ENCODE measurements at places on chromosomes 1 and 21.

DNA sequence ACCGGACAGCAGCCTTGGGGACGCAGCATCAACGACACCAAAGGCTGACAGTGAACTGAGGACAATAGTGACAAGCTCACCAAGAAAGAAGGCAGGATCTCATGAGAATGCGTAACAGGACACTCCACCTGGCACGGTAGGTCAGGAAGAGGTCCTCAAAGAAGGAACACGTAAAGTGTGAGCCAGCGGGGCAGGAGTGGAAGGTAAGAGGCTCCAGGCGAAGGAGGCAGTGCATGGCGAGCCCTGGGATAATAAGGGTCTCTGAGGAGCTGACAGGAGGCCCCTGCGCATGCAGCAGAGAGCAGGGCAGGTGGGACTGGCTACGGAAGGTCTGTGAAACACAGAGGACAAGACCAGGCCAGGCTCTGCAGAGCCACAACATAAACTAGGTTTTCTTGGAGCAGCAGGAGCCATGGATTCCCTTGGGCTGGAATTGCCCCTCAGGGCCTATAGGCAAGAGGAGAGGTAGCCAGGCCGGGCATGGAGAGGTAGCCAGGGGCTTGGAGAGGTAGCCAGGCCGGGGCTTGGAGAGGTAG, 8.2 kb downstream of the LSS start:
- no peak for DNase-seq

DNA sequence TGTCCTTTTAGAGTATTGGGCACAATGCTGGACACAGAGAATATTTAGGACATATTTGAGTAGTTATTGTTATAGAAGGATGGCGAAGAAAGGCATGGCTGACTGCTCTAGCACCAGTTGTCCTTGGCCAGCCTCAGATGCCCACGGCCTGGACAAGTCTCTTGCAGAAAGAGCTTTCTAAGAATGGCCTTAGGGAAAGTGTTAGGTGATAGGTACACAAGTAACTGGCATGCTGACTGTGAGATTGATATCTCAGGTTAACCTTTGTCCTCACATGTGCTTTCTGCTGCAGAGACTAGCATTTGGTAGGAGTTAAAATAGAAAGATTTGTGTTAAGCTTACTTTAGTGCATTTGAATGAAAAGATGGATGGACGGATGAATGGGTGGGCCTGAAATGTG, 10.1 kb downstream of the SFT2D2 start:
- no peak for DNase-seq

DNA sequence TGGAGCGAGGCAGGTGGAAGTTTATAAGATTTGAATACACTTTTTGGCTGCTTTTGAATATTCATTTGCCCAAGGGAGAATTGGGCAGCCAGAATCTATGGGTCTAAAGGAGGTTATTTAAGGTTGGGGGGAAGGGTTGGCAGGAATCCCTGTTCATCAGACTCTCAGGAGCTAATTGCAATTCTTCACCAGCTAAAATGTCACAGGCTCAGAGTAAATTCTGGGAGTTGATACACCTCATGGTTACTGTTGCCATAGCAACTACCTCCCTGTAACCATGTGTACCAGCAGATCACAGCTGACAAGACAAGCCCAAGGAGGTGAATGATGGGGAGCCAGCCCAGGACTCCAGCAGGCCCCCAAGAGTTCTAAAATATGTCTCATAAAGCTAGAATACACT, 75.5 kb downstream of the CAMK2N1 start:
- DNase-seq: no peak

- no peak for DNase-seq
Measured at GRCh38 chr1:186479162-186479561, 18.2 kb upstream of the PDC start.

GRCh38 chr1:70899735-70900134, 147.9 kb downstream of the PTGER3 start:
- no peak for DNase-seq

DNA sequence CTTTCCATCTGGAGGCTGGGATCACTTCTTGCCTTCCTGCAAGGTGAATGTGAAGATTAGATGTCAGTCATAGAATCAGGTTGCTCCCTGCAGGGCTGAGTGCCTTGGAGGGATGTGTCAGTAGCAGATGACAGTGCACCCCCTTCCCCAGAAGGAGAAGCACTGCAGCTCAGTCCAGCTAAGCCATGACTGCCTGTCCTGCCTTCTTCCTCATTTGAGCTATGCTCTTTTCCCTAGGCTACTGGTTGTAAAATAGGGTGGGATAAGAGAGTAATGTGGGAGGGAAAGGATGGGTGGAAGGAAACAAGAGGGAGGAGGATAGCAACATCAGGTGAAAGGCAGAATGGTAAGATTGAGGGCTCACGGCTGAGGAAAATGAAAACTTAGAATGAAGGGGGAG, 11.1 kb upstream of the FABP3 start:
- no peak for DNase-seq

DNA sequence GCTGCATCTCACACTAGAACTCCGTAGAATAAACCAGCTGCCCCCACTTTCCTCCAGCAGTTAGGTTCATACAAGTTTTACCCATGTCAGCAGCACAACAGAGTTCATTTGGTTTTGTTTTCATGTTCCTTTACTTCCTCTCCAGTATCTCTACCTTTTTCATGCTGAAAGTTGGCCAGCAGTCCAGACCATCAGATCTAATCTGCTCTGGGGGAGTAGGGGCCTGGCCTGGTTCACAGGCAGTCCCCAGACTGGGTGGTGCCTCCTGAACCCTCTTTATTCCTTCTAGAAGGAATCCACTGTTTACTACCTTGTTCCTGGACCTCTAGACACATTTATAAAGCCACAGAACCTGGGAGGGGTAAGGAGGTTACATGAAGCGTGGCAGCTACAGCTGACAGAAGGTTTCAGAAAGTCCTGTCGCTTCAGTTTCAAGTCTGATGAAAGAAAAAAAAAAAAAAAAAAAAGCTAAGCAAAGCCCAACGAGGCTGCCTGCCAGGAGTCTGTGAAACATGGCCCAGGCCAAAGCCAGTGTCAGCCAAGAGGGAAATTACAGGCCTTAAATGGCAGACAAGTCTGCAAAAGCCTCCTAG, 184.6 kb upstream of the JUN start:
- DNase-seq: peak; percentile 90
